ENCODE measurements at places on chromosomes 4 and X.

- no peak for DNase-seq
Measured at GRCh38 chr4:1030559-1030958, 19.1 kb downstream of the FGFRL1 start.

- no peak for DNase-seq
Measured at GRCh38 chr4:13953083-13953482, 325.6 kb upstream of the BOD1L1 start.

DNA sequence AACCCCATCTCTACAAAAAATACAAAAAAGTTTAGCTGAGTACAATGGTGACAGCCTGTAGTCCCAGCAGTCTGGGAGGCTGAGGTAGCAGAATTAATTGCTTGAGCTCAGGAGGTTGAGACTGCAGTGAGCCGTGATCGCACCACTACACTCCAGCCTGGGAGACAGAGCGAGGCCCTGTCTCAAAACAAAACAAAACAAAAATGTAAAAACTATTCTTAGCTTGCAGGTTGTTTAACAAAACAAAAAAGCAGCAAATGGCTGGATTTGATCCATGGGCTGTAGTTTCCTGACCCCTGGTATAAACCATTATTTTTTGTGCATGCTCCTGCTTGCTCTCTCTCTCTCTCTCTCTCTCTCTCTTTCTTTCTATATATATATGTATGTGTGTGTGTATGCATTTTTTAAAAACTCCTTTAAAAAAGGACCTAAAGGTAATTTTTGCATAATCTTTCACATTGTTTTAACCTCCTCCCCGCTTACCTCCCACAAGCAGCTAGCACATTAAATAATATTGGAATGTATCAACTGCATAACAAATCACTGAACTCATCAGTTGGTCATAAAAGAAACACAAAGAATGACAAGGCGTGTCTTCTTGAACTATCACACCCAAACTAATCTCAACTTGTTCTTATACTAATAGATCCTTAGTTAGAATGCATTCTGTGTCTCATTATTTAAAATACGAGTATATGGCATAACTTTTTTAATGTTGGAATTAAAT is 4.8 kb downstream of the AREG start:
- no peak for DNase-seq

- DNase-seq = no peak
Measured at GRCh38 chrX:85244450-85245211, 840 bp downstream of the ZNF711 start.

DNA sequence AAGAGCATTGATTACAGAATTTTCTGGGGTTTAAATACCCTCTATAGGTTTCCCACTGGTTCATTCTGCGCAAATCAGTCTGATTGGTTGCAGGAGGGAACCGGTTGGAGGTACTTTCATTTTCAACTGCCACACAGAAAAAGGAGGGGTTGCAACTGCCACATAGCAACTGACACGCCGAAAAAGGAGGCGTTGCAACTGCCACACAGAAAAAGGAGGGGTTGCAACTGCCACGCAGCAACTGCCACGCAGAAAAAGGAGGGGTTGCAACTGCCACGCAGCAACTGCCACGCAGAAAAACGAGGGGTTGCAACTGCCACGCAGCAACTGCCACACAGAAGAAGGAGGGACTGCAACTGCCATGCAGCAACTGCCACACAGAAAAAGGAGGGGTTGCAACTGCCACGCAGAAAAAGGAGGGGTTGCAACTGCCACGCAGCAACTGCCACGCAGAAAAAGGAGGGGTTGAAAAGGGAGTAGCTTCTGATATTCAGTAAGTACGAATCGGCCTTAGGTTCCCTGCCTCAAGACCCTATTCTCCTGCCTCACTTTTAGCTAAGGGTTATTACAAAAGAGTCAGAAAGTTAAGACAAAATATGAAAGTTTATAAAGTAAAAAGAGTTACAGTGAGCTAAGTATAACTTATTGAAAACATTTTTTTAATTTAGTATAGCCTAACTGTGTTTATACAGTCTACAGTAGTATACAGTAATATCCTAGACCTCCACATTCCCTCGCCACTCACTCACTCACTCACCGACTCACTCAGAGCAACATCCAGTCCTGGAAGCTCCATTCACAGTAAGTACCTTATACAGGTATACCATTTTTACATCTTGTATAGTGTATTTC is 431.8 kb downstream of the KCTD8 start:
- DNase-seq = no peak

Measured in stimulated activated CD8-positive, alpha-beta memory T cell treated with anti-CD3 and anti-CD28 coated beads, Interleukin-4, amount 100 ng/mL, for 4 hours (primary cell).